ENCODE measurements at places on chromosomes 6 and 20.
A peak's percentile ranks its signal among the peaks of the same experiment; 100 is the strongest.

GRCh38 chr6:21005816-21006570 is 471.7 kb downstream of the CDKAL1 start:
- no peak for DNase-seq

DNA sequence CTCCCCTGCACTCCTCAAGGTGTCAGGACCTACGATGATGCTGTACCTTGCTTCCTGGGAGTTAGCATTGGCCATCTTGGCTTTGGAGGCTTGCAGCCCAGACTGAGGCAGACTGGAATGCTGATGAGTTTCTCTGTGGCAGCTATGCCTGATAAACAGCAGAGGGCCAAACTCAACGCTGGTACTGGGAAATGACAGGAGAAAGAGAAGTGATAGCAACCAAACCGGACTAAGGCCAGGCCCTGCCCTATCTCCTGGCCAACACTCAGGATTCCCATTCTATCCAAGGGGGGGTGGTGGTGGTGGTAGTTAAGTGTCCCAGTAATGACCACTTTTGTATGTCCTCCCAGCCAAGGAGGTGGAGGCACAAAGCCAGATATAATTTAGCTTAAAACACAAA is 90.0 kb upstream of the DTNBP1 start:
- no peak for DNase-seq

GRCh38 chr20:45410887-45411286 is 2.8 kb downstream of the DBNDD2 start:
- no peak for DNase-seq

DNA sequence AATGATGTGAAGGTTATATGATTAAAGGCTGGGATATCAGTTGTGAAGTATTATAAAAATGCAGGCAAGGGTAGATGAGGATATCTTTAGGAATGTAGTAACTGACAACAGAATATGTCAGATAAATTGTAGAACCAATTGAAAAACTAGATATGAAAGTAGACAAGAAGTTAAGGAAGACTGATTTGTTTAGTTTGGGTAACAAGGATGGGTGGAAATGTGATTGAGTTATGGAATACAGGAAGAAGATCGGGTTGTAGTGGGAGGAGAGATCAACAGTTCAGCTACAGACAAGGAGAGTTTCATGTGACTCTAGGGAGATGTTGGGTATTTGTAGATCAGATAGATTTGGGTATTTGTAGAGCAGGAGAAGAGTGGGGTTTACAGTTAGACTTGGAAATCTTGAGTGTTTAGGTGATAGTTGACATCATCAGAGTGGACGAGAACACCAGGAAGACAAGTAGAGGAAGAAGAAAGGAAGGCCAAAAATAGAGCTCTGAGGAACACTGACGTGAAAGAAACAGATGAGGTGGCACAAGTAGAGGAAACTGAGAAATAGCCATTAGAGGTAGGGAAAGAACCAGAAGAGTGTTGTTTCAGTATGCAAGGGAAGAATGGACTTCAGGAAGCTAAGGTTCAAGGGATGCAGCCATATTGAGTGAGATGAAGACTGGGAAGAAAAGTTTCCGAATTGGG is 12.1 kb upstream of the TSPYL1 start:
- DNase-seq: no peak

DNA sequence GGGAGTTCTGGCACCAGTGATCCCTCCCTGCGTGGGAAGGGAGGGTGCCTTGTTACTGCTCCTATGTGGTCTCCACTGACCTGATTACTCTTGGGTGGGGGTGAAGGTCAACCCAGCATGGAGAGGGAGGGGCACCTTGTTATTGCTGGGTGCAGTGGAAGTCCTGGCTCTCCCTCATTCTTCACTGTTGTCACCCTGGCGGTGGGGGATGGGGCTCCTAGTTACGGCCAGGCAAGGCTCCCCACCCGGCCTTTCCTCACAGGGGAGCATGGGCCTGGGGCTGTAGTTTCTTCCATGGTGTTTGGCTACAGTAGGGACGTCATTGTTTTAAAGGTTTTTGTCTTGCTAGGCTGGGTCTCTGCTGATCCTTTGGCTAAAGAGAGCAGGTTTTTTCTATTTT is 40.8 kb downstream of the PACSIN1 start:
- no peak for DNase-seq

DNA sequence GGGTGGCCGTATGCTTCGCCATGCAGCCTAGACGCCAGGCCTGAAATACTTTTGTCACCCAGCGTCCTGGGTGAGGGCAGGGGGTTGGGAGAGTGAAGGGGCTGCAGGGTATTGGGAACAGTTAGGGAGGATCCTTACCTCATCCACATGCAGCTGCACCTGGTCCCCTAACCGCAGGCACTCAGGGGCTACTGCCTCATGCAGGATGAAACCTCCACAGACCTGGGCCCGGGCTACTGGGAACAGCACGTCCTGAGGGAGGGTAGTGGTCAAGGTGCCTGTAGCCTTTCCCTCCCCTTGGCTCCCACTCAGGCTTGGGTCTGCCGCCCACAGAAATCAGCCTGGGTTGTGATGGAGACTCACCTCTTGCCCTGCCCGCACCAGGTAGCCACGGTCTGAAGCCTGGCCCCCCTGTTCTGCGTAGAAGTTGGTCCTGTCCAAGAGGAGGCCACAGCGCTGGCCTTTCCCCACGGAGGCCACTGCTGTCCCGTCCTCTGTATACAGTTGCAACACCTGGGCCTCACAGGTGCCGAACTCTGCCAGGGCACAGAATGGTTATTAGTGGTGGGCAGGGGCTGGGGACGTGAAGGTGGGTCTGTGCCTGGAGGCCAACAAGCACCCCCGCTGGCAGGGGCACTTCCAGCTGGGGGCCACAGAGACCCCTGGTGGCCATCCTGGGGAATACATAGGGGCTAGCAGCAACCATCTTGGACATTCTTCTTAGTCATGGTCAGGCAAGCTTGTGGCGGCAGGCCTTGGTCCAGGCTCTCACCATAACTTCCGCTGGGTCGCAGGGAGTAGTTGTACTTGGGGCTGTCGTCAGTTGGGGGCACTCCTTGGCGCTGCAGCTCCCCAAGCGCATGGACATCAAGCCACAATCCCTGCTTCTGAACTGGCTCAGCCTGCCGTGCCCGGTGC is 8.6 kb downstream of the AARS2 start:
- DNase-seq: peak; percentile 3

DNA sequence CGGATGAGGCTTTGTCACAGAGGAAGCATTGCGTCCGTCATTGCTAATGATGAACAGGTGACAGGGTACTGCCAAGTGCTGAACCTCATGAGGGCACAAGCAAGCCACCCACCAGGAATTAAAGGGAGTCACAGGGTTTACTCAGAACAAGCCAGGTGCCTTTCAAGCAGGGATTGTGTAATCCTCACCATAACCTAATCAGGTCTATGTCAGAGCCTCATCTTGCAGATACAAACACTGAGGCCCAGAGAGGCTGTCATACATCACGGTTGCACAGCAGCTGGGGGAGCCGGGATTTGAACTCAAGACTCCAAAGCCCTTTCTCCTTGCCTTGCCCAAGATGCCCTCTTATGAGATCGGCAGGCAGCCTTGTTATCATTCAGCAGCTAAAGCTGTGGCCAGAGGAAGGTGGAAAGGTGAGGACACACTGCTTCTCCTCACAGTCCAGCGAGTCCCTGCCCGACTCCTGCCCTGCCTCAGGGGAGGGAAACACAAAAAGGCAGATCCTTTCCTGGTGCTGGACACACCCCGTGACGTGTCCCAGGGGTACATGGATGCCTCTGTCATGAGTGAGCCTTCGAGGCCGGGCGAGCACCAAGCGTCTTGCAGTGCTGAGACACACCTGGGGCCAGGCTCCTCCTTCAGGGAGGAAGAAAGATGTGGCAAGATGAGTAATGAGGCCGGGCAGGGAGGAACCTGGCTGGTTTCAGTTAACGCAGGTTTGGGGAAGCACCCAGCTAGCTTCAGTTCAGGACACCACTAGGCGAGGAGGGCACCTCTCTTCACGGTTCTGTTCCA is 214.9 kb downstream of the LY86 start:
- no peak for DNase-seq

GRCh38 chr6:157398151-157398550 is 17.2 kb downstream of the ZDHHC14 start:
- DNase-seq: no peak

DNA sequence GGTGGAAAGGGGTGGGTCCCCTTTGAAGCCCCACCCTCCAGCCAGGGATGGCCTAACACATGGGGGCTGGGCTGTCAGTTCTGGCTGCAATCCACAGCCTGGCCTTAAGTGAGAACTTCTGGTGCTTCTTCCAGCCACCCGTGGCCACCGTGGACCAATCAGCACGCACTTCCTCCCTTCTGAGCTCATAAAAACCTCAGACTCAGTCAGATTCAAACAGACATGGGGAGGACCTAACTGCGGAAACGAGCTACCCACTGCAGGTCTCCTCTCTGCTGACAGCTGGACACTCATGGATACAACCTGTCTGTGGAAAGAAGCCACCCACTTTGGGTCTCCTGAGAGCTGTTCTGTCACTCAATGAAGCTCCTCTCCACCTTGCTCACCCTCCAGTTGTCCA is 20.4 kb upstream of the ZNF391 start:
- no peak for DNase-seq

GRCh38 chr6:18034798-18035202 is 47.4 kb upstream of the KIF13A start:
- DNase-seq: no peak

GRCh38 chr6:167098825-167099225 is 24.1 kb upstream of the CCR6 start:
- no peak for DNase-seq

GRCh38 chr6:72619883-72620696 is 1.8 kb upstream of the KCNQ5 start:
- DNase-seq: no peak

GRCh38 chr6:114033606-114034005 is 62.7 kb upstream of the HDAC2 start:
- DNase-seq: no peak

GRCh38 chr6:32970413-32971241 is 2.2 kb downstream of the BRD2 start:
- DNase-seq: no peak

DNA sequence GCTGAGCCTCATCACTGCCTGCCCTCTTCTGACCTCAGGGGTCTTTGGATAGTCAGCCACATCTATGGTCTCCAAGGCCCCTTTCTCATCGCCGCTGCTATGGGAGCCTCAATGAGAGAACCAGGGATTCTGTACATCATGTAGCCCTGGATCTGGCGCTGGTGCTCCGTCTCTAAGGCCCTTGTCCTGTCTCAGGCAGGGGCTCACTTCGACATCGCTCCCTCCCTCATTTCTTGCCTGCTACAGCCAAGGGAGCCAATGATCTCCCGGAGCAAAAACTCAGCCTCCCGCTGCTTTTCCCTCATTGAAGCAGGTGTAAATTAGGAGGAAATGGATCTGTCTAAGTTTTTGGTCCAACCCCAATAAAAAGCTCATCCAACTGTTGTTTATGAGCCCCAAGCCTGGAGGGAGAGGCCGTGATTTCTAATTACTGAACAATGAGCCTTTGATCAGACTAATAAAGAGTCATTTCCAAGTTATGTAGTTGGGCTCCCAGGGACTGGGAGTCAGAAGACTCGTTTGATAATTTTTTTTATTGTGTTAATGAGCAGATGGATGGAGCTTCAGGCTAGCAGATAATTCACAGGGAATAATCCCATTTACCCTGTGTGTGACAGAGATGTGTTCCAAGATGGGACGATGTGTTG is 30.9 kb downstream of the LBP start:
- no peak for DNase-seq

DNA sequence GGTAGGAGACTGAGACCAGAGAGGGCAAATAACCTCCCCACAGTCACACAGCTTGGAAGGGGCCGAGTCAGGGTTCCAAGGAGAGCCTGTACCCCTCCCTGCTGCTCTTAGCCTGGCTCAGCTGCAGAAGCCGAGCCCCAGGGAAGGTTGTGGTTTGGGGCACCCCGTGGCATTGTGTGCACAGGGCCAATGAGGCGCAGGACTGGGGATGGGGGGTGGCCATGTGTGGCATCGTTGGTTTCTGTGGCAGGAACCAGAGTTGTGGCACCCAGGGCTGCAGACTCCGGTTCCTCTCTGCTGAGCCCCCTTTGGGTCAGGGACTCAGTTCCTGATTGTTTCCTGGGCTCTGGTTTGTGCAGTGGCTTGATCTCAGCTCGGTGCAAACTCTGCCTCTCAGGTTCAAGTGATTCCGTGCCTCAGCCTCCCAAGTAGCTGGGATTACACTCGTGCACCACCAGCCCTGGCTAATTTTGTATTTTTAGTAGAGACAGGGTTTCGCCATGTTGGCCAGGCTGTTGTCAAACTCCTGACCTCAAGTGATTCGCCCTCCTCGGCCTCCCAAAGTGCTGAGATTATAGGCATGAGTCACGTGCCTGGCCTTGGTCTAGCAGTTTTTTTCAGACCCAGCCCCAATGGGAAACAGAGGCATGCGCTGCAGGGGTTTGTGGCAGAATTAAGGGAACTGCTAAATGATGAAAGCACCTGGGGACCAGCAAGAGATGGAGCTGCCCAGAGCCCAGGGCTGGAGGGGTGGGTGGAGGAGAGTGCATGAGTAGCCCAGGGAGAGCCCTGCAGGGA is 221.0 kb upstream of the SULF2 start:
- no peak for DNase-seq

DNA sequence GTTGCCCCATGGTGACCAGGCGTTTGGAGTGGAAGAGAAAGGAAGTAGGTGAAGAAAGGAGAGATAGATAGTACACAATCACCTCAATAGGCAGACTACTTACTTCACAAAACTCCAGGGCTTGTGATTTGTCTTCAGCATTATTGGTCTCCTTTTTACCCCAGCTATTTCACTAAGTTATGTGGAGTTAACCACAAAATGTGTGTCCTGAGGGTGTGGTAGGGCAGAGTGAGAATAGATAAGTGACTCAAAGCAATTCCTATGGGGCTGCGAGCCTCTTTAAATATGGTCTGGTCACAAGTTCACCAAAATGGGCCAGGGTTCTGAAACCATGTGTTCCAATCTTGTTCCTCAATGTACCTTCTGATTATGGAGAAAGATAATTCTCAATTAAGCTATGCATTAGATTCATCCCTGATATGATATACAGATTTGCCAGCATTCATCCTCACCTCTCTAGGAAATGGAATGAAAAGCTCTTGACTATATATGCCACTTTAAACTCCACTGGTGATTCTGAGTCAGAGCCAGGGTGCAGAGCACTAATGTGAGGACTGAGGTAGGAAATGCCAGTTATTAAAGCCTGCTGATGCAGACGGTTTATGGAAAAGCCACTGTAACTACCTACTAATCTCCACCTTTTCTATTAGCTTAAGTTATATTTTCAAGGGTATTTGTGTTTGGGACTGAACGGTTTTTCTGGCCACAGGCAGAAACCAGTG is 310.6 kb upstream of the MANEA start:
- DNase-seq: no peak

DNA sequence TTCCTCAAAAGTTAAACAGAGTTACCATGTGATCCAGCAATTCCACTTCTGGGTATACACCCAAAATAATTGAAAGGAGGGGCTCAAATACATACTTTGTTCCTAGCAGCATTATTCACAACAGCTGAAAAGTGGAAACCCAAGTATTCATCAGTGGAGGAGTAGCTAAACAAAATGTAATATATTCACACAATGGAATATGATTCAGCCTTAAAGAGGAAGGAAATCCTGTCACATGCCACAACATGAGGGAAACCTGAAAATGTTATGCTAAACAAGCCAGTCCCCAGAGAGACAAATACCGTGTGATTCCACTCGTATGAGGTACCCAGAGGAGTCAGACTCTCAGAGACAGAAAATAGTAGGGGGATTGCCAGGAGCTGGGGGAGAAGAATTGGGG is 44.5 kb downstream of the PXDC1 start:
- no peak for DNase-seq

GRCh38 chr6:45566882-45567281 is 189.1 kb upstream of the SUPT3H start:
- no peak for DNase-seq

All from activated CD8-positive, alpha-beta memory T cell treated with anti-CD3 and anti-CD28 coated beads for 1 hour (primary cell).